ENCODE measurements at places on chromosomes 2 and 18.

- no peak for DNase-seq
Observed at GRCh38 chr18:76482267-76482666, 12.8 kb downstream of the ZNF516 start.

GRCh38 chr18:46148810-46149209 is 44.6 kb downstream of the HAUS1 start:
- peak; percentile 78 for DNase-seq

GRCh38 chr18:48184118-48184517 is 225.1 kb downstream of the ZBTB7C start:
- no peak for DNase-seq

- no peak for DNase-seq
Observed at GRCh38 chr18:5507756-5508155, 36.0 kb downstream of the EPB41L3 start.
